K562 (cell line): ENCODE measurements at places on chromosomes 2 and 18.

GRCh38 chr2:121888189-121888557 lies 132.7 kb downstream of the TSN start:
- peak; percentile 37 for DNase-seq

GRCh38 chr2:97788986-97789644 lies 75.7 kb downstream of the ZAP70 start:
- DNase-seq: no peak

DNA sequence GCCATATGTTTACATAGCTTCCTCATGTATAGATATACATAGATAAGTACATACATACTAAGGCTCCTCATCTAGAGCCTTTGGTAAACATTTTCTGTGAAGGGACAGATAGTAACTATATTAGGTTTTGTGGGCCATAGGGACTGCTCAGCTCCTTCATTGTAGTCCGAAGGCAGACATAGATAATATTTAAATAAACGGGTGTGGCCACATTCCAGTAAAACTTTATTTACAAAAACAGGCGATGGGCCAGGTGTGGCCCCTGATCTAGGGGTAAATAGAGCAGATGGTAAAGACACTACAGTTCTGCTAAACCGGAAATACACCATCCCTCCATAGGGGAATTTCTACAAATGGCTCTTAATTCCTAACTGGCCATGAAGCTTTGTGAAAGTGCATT lies 7.3 kb downstream of the COQ10B start:
- DNase-seq: no peak

GRCh38 chr2:96404446-96405373 lies 69.1 kb downstream of the NCAPH start:
- DNase-seq: no peak

- no peak for DNase-seq
Measured at GRCh38 chr2:120857931-120858330, 122.3 kb downstream of the GLI2 start.

DNA sequence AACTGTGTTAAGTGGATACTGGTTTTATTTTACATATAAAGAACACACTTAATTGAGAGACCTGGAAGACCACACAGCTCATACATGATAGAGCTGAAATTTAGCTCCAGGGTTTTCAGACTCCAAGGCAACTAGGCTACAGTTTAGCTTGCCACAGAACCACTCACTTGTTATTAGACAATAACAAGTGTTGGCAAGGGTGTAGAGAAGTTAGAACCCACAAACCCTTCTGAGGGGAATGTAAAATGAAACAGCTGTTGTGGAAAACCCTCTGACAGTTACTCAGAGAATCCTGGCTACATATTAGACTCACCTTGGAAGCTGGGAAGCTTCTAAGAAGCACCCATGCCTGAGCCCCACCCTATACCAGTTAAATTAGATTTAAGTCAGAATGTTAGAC lies 75.3 kb downstream of the MAP3K20 start:
- no peak for DNase-seq

- DNase-seq: peak; percentile 69
Measured at GRCh38 chr18:9743200-9744016, 35.3 kb downstream of the RAB31 start.

DNA sequence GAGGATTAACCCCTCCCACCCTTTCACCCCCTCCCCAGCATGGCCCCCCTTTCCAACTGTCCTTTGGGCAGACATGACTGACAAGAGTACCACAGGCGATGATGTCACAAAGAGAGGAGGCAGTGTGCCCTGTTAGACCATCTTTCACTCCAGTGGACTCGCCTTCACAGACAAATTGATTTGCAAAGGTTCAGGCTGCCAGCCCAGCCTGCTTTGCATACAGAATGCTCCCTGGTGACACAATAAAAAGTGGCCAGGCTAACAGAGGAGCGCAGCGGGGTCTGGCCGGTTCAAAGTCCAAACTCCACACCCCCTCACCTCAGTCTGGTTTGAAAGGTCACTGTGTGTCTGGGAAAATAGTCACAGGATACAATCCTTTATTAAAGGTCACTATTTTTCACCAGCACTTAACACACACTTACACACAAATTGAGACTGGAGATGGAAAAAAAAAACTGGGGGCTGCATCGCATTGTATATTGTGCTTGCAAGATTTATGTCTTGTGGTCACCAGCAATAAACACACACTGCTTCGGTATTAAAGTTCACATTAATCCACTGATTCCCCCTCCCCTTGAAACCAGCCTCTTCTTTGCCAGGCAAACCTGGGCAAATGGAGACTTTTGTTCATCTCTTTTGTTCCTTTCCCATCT lies 236.9 kb downstream of the BCL11A start:
- no peak for DNase-seq

- peak; percentile 58 for DNase-seq
Measured at GRCh38 chr2:63189026-63189425, 138.4 kb downstream of the OTX1 start.

GRCh38 chr18:49476664-49477411 lies 10.2 kb downstream of the C18orf32 start:
- DNase-seq: no peak

- DNase-seq: no peak
Measured at GRCh38 chr2:227201771-227202170, 37.3 kb downstream of the COL4A3 start.

DNA sequence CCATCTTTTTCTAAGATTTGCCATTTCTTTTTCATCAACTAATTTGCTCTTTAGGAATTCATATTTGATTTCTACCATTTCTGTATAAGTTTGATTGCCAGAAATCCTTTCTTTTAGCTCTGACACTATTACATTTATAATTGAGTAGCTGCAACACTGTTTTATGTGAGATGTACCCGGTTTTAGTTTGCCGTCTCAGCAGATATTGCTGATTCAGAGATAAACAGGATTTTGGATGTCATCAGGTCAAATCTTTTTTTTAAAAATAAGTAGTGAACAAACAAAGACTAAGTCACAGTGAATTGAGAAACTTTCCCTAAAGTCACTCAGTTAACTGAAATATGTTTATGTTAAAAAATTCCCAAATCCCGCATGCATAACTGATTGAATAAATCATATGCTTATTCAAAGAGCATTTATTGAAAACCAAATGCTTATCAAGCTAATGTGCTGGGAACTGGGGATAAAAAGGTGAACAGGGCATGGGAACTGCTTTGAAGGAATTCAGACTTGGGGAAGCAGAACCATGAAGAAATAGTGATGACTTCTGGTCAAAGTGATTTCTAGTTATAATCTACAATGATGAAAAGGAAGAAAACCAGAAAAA lies 19.5 kb upstream of the CCDC102B start:
- no peak for DNase-seq
